ENCODE measurements at places on chromosomes 1 and 21. TPM values are rescaled to one million over a fixed set of nuclear protein-coding genes. Genes with fewer than 3 reads are reported as not detected.

The C8B gene
- not detected for total RNA-seq

The TFF2 gene
- 0.30 TPM for total RNA-seq

The ABCG1 gene
- not detected for total RNA-seq

The FAM72D gene
- total RNA-seq = 8.6 TPM

The FAM72C gene
- total RNA-seq = 5.2 TPM

The C1QC gene
- not detected for total RNA-seq

The AIRE gene
- total RNA-seq = not detected

The SLC30A10 gene
- not detected for total RNA-seq

The WRAP73 gene
- 18.8 TPM for total RNA-seq

The TMOD4 gene
- total RNA-seq = not detected

The CHI3L1 gene
- not detected for total RNA-seq

The APOBEC4 gene
- total RNA-seq = not detected

The CR1 gene
- not detected for total RNA-seq

The PTGFR gene
- 51.0 TPM for total RNA-seq

The UMODL1 gene
- total RNA-seq = not detected

The TRAF3IP3 gene
- total RNA-seq = not detected

The ATP8B2 gene
- 48.6 TPM for total RNA-seq

The LEFTY2 gene
- not detected for total RNA-seq

The MNDA gene
- total RNA-seq = not detected

The PTPRF gene
- total RNA-seq = 31.1 TPM

The GJC2 gene
- total RNA-seq = 0.17 TPM

The ZNF669 gene
- 13.4 TPM for total RNA-seq

The ZFP69 gene
- total RNA-seq = 3.6 TPM

The LPAR3 gene
- total RNA-seq = 3.6 TPM

The IL19 gene
- not detected for total RNA-seq

The CACHD1 gene
- 2.1 TPM for total RNA-seq

The CEPT1 gene
- 49.1 TPM for total RNA-seq

The MIS18A gene
- 21.8 TPM for total RNA-seq

The YBEY gene
- 26.4 TPM for total RNA-seq

The RNF223 gene
- not detected for total RNA-seq

The SPRR1B gene
- total RNA-seq = not detected

The ARID4B gene
- 17.0 TPM for total RNA-seq

The FOXD2 gene
- total RNA-seq = 0.37 TPM

The SLC25A34 gene
- 0.44 TPM for total RNA-seq

The S100A9 gene
- total RNA-seq = not detected

The AJAP1 gene
- total RNA-seq = not detected

The CYP4B1 gene
- total RNA-seq = not detected

The CZIB gene
- total RNA-seq = 47.0 TPM

The C4BPB gene
- total RNA-seq = not detected

All from M059J (cell line).